ENCODE measurements at places on chromosomes 13 and 19.

- DNase-seq, result no peak
These were observed 7.7 kb downstream of the GADD45B start for GRCh38 chr19:2483484-2484151.

DNA sequence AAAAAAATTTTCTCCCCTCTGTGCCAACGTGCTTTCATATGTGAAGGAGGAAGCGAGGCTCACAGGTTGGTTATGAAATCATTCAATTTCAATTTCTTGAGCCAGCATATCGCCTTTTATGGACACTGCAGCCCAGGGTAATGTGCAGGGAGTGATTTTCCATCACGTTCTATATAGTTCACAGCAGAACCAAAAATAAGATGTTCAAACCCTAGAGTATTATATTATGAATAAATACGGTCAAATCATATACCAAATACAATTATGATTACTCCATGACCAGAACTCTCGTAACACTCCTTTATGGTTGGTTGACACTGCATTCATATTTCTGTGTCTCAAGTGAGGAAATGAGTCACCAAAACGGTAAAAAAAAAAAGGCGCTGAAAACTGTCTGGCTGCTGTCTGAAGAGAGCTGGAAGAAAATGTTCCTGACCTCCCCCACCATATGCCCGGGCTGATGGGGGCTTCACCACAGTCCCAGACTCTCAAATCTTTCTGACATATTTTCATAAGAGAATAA is 75.8 kb upstream of the UBAC2 start:
- DNase-seq, result peak; percentile 77

DNA sequence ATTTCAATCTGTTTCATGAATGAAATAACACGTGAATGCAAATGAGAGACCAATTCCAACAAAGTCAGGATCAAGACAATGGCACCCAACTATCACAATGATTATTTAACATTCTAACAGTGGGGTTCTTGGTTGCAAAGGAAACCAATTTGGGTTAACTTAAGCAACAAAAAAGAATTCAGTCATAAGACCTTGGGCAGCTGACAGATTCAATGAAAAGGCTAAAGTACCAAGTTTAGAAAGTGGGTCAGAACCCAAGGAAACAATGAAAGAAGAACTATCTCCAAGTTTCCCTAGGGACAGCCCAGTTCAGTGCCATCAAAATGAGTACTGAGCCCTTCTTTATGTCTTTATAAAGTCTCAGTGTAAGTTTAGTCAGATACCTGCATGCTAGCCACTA is 17.5 kb upstream of the SIGLEC14 start:
- DNase-seq, result no peak

DNA sequence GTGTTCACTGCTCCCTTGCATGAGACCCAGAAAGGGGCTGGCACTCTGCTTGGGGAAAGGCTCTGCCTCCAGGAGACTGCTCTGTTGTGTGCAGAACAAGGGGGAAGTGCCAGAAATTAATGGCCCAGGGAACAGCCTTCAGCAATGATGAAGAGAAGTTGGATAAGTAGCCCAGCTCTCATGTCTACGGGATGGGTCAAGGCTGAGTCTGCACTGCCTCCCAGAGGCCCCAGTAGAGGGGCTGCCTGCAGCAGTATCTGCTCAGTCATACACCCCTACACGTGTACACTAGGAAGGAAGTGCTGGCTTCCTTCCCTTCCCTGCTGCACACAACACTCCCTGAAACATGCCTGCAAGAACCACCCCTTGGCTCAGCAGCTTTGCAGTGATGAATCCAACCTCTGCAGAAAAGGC is 54.6 kb upstream of the URI1 start:
- no peak for DNase-seq

DNA sequence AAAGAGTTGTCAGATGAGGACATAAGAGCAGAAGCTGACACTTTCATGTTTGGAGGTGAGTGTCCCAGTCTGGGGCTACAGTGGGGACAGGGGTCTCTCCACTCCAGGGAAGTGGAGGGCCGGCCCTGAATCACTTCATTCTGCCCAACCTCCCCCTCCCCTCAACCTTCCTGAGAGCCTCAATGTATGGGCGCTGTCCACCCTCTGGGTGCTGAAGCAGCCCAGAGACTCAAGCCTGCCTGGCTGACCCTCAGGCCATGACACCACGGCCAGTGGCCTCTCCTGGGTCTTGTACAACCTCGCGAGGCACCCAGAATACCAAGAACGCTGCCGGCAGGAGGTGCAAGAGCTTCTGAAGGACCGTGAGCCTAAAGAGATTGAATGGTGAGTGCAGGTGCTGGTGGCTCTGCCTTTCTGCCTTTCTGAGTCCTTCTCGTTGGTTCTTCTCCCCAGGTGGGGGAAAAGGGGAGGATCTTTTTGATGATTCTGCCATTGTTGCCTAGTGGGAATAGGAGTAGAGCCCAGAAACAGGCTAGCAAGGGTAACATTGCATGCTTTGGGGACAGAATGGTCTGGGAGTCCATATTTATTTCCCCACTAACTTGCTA is 8.8 kb downstream of the CYP4F8 start:
- DNase-seq, result no peak

DNA sequence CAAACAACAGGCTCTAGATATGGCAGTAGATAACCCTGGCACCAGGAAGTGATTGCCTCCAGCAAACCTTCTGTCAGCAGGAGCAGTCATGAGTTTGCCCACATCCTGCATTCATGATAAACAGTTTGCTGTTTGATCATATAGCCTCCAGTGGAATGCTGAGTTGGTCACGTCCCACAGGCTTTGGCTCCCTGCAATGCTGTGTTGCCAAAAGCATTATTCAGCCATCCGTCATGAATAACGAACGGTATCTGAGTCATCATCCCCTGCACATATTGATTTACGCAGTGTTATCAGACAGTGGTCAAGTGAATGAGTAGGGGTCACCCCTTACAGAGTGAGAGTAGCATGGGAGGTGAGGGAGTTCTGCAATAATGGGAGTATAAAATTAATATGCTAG is 21.9 kb upstream of the ZNF432 start:
- DNase-seq, result no peak

GRCh38 chr13:33518452-33518851 is 232.9 kb upstream of the STARD13 start:
- no peak for DNase-seq

DNA sequence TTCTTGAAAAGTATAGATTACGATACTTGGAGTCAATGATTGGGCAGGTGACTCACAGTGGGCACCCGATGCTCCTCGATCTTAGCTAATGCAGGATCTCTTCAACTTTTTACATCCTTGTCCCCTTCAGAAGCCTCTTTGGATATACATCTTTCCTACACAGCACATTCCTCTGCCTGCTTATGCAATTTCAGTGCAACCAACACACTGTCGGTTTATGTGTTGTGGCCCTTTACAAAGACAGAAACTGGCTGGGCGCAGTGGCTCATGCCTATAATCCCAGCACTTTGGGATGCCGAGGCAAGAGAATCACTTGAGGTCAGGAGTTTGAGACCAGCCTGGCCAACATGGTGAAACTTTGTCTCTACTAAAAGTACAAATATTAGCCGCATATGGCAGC is 2.6 kb downstream of the GPR42 start:
- no peak for DNase-seq

DNA sequence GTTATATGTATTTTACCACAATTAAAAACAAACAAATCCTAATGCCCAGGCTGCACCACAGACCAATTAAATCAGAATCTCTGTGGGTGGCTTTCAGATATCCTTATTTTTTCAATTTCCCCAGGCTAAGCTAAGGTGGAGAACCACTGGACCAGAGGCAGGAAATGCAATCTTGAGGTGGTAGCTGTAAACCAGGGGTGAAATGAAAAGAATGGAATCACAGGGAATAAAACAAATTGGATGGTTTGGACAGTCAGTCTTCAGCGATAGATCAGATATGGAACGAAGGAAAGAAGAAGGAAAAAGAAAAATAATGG is 215.4 kb downstream of the KCNRG start:
- DNase-seq, result no peak

DNA sequence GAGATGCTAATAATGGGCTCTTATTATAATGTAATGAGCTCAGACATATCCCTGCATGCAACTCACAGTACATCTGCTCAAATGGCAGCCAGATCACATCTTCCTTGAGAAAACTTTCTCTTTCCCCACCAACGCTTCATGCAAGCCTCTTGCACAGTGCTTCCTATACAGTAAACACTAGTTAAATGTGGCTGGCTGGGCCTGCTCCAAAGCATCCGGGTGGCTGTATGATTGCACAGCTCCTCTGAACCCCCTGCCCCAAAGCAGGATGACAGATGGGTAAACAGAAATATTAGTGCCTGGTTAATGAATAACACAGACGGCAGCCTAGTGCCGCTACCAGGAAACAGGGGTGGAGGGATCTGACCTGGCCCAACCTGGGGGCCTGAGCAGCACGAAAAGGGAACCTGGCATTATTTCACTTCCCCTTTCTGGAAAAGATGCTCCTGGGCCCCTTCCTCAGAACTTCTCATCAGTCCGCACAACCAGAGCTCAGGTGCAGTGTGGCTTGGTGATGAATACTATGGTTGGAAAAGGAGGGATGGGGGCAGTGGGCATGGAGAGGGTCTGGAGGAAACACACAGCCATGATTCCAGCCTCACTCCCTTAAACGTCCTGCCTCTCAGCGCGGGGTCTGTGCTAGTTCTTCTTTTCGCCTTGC is 10.8 kb downstream of the FFAR2 start:
- no peak for DNase-seq

DNA sequence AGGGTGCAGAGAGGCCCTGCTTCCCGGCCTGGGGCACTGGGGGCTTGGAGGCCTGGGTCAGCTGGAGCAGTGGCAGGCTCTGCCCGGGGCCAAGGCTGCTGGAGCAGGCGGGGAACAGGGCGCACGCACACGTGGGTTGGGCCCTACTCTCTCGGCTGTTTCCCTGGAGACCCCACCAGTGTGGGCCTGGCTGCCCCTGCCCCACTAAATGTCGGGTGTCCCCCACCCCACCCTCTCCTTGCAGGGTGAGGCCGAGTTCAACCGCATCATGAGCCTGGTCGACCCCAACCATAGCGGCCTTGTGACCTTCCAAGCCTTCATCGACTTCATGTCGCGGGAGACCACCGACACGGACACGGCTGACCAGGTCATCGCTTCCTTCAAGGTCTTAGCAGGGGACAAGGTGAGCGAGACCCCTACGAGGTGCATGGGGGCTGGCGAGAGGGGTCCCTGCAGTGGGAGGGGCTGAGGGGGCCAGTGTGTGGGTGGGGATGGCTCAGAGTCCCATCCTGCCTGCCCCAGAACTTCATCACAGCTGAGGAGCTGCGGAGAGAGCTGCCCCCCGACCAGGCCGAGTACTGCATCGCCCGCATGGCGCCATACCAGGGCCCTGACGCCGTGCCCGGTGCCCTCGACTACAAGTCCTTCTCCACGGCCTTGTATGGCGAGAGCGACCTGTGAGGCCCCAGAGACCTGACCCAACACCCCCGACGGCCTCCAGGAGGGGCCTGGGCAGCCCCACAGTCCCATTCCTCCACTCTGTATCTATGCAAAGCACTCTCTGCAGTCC is 15.3 kb downstream of the CAPN12 start:
- no peak for DNase-seq

GRCh38 chr19:36460046-36460445 is 29.3 kb downstream of the ZNF566 start:
- no peak for DNase-seq

DNA sequence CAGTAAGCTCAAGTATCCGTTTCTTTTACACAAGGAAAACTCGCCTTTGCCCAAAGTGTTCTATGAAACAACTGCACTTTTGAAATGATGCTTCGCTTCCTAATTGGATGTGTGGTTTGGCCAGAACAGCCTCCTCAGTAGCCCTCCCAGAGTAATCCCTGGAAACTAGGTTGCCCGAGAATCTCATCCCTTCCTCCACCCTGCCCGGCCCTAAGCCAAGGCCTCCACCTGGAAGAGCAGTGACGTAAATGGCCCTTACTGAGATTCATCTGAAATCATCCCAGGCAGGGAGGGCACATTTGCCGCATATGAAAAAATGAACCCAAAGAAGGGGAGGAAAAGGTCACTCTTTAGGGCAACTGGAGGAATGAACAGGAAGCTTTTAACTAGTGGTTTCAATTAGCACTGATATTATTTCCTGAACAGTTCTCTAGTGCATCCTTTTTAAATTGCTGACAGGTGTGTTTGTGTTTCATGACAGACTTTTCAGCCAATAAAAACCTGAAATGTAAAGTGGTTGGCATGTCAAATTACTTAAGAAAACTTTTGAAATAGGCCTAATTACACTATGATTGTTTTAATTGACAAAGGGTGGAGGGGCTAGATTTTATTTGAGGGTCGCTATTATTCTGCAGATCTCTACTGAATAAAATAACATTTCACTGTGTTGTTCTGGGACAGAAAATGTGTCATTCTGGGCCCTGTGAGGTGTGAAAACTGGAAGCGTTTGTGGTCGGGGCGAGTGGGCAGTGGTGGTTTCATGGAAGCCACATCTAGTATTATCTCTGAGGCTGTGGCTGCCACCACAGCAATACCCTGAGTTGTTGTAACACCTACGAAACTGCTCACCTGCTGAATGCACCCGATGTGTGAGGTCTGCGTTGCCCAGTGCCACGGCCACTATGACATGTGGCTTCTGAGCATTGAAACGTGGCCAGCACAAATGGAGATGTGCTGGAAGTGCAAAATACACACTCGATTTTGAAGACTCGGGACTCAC is 112.1 kb downstream of the ZIC5 start:
- peak; percentile 63 for DNase-seq

All from activated CD4-positive, alpha-beta T cell treated with anti-CD3 and anti-CD28 coated beads, Interleukin-2, amount 50 U/mL, for 16 hours (primary cell).